CD8-positive, alpha-beta memory T cell (primary cell): ENCODE measurements at places on chromosomes 2 and 18.

DNA sequence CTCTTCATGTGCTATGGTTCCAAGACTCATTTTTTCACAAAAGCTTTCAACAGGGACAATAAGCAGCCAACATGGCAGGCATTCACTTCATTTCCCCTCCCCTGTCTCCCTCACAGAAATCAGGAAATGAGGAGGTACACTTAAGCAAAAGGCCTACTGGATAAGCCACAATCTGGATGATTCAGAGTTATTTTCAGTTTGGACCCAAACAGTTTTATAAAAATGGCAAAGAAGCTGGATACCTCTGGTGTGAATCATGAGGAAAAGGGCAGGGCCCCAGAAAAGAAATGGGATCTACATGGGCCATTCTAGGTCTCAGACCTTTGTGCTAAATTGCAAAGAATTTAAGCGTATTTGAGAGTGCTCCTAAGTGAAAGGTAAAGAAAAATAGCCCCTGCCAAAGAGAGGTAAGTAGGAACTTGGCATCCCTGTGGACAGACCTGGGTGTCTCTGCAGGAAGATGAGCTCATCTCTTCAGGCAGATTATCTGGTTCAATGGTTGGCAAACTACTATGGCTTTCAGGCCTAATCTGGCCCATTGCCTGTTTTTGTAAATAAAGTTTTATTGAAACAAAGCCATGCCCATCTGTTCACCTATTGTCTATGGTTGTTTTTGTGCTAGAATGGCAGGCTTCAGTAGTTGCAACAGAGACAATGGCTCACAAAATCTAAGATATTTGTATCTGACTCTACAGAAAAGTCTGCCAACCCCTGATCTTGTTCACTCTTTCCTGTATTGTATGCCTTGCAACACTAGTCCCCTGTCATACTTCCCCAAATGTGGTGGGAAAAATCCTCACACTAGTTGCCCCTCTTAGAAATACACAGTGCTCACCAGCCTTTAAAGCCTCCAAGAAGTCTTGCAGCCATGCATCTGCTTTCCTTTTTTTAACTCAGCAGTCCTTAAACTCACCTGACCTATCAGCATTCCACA is 315.0 kb downstream of the ALK start:
- no peak for DNase-seq

- no peak for DNase-seq
Measured at GRCh38 chr2:143717053-143717452, 587.8 kb downstream of the ARHGAP15 start.

DNA sequence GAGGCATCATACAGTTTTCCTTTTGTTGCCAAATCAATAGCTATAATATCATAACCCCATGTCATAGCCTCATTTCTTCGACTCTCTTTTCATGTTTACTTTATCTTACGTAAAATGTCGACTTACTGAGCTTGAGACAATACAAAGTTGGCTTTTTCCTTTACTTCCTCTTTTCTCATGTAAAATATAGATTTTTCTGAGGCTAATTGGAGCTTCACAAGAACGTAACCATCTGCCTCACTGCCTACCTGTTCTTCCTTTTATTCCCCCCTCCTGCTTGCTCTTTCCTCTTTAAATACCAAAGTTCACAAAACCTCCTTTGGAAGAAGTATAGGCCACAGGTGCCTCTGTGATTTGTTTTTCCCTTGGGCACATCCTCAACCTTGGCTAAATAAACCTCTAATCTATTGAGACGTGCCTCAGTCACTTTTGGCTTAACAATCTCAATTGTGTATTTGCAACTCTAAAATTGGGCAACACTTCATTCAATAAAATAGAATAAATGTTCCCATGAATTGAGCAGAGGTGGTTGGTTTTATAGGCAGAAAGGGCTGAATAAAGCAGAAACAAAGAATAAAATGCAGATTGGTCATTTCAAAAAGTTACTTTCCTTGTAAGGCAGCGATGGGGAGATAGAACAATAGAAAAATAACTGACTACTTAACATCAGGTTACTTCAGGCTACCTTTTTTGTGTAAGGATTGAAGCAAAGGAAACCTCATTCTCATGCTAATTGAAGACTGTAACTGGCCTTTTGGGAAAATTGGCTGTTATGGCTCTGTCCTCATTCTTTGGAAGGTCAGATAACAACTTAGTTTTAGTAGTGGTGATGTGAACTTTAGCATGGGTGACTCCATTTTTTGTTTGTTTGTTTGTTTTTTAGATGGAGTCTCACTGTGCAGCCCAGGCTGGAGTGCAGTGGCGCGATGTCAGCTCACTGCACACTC is 21.3 kb downstream of the COMMD1 start:
- DNase-seq, result no peak

- DNase-seq, result no peak
Measured at GRCh38 chr2:218296847-218297246, 4.5 kb upstream of the TMBIM1 start.

- no peak for DNase-seq
Measured at GRCh38 chr2:117760916-117761315, 53.6 kb upstream of the DDX18 start.

DNA sequence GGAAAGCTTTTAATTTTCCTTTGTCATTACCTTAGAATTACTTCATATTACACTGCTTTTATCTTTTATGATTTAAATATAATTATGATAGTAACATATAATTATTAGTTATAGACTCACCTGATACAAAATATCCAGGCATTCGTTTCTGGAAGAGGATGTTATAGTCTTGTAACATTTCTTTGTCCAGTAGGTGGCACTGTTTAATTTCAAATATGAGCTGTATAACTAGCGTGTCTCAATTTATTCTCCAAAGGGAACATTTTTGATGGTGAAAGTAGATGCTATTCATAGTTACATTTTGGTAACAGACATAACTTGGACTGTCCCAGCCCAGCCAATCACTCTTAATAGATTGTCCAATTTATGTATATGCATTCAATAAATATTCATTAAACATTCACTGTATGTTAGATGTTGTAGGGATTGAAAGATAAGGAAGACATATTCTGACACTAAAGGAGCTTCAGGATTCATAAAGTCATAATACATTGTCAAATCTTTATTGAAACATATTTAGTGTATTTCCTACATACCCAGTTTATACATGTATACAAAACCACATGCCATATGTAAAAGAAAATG is 19.2 kb downstream of the DAW1 start:
- DNase-seq, result peak; percentile 11

- no peak for DNase-seq
Measured at GRCh38 chr2:227473806-227474205, 1.9 kb downstream of the AGFG1 start.

- DNase-seq, result no peak
Measured at GRCh38 chr2:152134488-152135280, 35.8 kb upstream of the CACNB4 start.

DNA sequence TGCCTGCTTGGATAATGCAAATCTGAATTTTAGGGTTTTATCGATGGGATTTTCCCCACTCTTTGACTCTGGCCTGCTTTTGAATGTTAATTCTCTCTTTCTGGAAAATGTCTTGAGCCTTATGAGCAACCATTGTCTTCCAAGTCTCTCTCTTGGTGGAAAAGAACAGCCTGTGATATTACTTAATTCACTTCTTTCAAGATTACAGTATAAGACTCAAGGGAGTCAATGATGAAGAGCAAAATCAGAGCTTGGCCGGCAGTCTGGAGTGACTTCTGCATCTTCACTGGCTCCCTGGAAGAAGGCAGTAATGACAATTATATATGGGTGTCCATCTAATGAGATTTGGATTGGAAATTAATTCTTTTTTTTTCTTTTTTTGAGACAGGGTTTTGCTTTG is 122.9 kb upstream of the ZEB2 start:
- DNase-seq, result no peak

DNA sequence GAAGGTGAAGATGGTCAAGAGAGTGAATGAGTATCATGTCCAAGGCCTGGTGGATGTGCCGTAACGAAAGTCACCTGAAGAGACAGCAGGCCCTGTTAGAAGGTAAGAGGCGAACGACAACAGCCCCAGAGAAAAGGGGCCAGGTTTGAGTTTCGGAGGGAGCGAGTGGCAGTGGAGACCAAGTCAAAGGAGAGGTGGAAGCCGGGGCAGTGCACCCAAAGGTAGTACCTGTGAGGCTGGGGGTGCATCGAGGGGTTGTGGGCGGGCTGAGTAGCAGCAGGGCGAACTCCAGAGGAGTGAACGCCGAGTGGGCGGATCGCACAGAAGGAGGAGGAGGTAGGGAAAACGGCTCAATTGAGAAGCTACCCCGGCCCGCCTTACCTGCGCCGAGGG is 358 bp downstream of the USP37 start:
- DNase-seq, result no peak

GRCh38 chr2:104474716-104475115 is 379.2 kb upstream of the POU3F3 start:
- no peak for DNase-seq
